Hematopoietic multipotent progenitor cell treated with erythropoietin and hydrocortisone succinate and interleukin-3 and kit ligand, for 6 days (in vitro differentiated cells): ENCODE measurements at places on chromosomes 5 and 9.
A peak's percentile ranks its signal among the peaks of the same experiment; 100 is the strongest.

- DNase-seq: no peak
Measured at GRCh38 chr5:16064135-16064893, 115.3 kb downstream of the MARCHF11 start.

GRCh38 chr9:87537625-87538024 is 40.0 kb downstream of the DAPK1 start:
- no peak for DNase-seq

GRCh38 chr9:120841930-120842684 is 615 bp downstream of the PSMD5 start:
- peak; percentile 53 for DNase-seq

DNA sequence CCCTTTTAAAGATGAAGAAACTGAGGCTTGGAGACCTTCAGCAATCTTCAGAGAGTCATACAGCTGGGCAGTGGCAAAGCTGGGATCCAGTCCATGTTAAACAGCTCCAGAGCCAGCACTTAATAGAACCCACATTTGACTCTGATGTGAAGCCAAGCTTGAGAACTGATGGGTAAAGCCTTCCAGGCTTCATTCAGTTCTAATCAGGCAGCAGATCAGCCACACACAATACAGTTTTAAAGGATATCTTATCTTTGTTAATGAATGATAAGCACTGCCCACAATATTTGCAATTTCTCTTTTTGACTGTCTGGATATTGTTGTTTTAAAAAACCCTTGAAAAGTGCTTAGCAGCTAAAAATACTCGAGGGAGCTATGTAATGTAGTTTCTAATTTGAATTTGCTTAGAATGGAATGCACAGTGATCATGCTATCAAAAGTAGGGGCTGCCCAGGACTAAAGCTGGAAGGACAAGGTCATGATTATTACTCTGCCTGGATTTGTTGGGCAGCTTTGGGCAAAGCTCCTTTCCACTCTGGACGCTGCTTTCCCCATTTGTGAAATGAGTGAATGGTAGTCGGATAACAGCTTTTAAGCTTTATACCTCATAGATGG is 31.3 kb upstream of the HTR4 start:
- DNase-seq: peak; percentile 24

DNA sequence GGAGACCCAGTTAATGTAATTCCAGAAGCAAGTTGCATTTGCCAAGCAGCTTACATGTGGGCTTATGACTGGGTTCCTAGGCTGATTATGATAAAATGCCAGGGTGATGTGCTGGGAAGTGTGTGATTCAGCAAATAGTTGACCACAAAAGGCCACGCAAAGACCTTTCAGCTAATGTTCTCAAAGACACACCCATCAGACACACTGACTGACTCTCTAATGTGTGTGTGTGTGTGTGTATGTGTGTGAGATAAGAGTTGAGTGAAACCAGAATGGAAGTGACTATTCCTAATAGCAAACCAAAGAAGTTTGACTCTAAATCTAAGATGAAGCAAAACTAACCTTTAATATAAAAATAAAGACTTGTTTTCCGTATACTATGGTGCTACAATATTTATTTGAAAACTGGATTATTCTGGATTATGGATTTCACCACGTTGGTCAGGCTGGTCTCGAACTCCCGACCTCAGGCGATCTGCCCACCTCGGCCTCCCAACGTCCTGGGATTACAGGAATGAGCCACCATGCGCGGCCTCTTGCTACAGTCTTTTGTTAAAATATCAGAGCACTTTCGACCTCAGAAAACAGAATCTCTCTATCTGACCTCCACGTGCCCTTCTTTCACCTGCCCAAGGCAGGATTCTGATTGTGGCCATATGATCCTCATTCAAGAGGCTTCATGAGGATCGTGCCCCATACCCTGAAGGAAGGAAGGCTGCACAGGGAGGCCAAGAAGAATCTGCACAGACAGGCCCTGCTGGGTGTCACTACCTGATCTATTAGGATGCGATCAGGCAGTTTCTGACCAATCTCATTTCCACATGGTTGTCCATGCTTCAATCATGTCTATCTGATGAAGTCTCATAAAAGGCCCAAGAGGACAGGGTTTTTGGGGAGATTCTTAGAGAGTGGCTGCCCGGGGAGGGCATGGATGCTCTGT is 75.6 kb downstream of the USP20 start:
- peak; percentile 97 for DNase-seq

DNA sequence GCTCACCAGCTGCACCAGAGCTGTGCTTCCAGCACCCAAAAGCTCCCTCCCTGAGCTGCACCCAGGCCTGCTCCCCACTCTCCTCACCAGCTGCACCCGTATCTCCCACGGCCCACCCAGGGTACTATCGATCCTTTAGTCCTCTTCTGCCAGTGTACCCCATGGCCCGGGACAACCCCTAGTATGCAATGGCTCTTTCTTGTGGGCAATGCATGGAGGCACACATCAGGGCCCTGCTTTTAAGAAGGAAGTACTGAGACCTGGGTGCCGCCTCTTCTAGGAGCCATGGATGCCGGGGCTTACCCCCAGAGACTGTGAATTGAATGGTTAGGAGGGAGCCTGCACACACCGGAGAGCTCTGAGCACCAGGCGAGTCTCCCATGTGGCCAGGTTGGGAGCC is 49.5 kb downstream of the TENT4A start:
- DNase-seq: no peak

DNA sequence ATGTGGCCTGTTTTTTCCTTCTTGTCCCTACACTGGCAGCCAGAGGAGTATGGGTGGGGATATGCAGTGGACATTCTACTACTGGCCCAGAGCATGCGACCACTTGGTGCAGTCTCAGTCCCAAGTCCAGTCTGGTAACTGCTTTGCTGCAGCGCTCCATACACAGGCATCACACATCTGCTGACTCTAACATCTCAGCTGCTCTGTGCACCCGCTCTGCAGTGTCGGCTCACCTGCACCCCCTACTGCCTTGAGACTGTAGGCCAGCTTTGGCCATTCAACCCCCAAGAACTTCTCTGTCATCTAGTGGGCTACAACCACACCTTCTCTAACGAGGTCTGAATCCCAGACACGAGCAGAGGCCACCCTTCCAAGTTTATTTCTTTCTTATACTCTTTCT is 46.4 kb upstream of the SLCO6A1 start:
- peak; percentile 32 for DNase-seq

DNA sequence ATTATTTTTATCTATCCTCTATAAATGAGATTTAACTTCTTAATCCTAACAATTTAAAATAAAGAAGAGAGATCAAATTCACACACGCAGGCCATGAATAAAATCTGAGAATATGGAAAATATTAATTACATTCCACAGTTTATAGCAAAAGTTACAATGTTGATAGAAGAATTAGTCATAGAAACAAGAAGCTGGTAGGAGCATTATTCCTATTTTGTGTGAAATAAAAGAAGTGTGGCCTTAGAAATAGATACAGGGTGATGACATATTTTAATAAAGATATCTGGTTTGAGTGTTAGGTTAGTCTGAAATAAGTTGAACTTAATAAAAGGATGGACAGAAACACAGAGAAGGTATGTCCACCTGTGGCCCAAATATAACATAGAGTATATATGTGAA is 790.4 kb upstream of the NUDT12 start:
- DNase-seq: no peak

DNA sequence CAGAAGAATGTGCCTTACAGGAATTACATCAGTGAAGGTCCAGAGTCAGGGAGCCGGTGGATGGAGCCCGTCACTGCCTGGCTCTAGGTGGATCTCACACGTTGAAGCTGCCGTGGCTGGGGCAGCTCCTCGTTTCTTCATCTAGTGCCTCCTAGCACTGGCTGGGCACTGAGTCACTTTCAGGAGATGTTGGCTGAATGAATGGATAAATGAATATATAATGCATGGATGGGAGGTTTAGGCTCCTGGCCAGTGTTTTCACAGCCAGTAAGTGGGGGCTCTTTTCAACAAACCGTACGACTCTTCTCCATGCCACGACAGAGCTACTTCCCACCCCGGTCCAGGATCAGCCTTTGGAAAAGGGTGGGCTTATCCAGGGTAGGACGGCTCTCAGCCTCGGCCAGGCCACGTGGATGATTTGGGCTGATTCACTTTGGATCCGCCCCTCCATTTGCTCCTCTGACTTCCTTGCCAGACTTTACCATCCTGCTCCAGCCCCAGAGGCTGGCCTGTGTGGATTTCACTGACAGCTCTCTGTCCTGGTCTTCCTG is 1.3 kb upstream of the SH3PXD2B start:
- DNase-seq: no peak

DNA sequence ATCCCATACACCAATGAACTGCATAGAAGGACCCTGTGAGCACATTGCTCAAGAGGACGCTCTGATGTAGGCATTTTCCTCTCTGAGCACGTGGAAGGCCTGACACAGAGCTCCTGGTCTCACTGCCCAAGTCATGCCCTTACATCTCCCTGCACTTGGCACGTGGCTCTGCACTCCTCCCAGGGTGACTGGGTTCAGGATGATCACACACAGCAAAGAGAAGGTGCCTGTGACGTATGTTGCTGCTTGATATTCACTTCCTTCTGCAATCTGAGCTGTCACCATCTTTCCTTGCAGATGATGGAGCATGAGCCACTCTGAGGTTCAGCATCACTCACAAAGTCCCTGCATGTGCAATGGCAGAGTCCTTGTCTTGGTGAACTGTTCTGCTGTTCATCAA is 125.2 kb downstream of the FSTL4 start:
- DNase-seq: no peak

DNA sequence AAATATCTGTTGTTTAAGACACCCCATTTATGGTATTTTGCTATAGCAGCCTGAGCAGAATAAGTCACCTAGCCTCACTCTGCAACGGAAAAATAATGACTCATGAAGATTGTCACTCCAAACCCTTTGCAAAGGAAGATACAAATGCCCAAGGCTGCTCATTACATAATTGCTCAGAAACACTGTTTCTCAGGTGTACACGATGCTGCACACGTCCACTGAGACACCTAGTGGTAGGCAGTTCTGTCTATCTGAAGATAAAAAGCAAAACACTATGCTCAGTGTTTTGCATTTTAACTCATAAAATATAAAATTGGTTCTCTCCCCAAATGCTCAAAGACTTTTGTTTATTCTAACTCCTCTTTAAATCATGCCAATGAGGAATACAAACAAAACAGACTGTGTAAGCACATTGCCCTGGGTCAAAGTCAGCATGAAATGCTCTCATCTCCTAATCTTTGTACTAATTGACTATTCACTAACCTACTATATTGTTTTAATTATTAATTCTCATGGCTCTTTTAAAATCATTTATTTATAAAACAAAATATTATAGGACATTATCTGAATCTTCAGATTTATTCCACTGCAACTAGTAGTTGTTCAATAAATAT is 7.7 kb upstream of the TSLP start:
- no peak for DNase-seq

DNA sequence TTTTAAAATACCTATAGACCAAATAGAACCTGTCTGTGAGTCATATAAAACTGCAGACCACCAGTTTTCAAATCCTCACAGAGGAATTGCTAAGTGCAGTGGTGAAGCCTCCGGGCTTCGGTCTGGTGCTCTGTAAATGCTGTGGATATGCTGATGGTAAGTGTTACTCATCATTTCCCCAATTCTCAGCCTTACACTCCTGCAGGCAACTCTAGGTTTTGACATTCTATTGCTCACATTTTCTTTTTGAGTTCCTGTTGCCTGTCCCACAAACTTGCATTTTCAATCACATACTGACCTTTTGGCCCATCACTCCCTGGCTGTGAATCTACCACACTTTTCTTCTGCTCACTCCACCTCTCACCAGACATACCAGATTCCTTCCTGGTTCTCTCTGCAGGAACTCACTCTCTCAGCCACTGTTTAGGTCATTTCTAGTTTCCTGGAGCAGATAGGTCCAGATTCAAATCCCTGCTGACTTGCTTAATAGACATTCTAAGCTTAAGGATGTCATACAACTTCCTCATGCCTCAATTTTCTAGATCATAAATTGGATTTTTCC is 192.9 kb downstream of the RAB3C start:
- no peak for DNase-seq

GRCh38 chr5:106171708-106172107 is 1499.0 kb downstream of the EFNA5 start:
- DNase-seq: no peak

DNA sequence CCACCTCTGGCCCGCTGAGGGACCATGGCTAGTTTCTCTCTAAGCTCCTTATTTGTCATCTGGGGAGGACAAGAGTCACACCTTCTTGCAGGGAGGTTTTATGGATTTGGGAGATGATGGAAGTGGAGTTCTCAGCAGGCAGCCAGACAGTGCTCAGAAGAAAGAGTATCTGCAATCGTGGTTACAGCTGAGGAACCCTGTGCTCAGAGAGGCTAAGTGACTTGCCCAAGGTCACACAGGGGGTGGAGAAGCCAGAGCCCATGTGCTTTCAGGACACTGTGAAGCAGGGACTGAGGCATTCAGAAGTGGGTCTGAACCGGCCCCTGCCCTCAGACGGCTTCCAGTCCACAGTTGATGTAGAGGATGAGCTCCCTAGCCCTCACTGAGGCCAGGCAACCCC is 10.8 kb downstream of the PRRX2 start:
- no peak for DNase-seq

DNA sequence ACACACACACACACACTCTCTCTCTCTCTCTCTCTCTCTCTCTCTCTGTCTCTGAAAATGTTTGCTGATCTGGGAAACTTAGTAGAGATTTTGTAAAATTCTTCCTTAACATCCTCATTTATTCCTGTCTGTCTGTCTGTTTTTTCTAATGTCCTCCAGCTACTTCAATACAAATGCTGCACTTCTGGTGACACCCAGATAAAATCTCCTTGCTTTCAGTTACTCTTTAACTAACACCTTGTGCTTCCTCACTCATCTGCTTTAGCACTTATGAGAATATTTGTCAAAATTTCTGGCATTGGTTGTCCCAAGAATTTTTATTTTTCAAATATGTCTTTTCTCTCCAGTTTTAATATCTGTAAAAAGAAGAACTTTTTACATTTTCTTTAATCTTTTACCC is 35.0 kb upstream of the ARRDC3 start:
- DNase-seq: no peak

GRCh38 chr5:159548517-159548916 is 218.2 kb upstream of the IL12B start:
- no peak for DNase-seq

DNA sequence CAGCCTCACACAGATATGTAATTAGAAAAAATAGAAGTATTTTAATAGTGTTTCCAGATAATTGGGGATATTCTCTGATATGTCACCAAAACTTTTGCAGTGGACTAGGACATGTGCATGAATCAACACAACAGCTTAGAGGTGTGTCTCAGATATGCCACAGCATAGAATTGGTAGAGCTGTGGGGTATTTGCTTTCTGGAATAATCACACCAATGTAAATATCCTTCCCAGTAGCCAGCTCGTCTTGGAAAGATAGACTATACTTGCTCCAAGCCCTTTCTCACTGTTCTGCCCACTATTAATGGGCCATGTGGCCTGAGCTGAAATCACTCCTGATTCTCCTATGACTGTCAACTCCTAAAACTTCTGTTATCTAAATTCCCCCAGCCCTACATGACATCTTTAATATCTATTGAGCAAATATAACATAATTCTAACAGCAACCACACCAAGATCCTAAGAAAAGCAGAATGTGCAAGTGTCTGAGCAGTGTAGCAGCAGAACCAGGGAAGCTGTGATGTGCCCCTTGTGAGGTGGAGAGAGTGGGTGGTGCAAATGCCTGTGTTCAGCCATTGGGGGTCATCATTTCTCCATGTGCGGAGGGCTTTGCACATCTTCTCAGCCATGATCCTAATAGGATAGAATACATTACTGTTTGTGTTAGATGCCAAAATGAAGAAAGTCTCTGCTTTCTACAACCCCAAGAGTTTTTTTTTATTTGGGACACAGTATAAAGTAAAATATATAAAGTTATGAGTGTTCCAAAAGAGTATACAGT is 65.0 kb downstream of the MELK start:
- peak; percentile 21 for DNase-seq

GRCh38 chr9:136970361-136970760 is 6.9 kb upstream of the PTGDS start:
- DNase-seq: no peak

- peak; percentile 45 for DNase-seq
Measured at GRCh38 chr9:130713286-130713960, 19.8 kb downstream of the EXOSC2 start.
